ENCODE measurements at places on chromosomes 2 and 18. TPM values are rescaled to one million over a fixed set of nuclear protein-coding genes. Genes with fewer than 3 reads are reported as not detected.
A peak's percentile ranks its signal among the peaks of the same experiment; 100 is the strongest.

FMNL2 gene
- total RNA-seq = 19.6 TPM

GRCh38 chr2:201907563-201907881 lies 101.2 kb downstream of the CDK15 start:
- no peaks in the 10 kb centered on the region for H3K27me3 ChIP-seq
- H3K27ac ChIP-seq = no peak overlapping the region
- H3K4me1 ChIP-seq = peaks cover 28% of the 10 kb centered on the region
- no peak for DNase-seq
- H3K36me3 ChIP-seq = no peaks in the 10 kb centered on the region

DNA sequence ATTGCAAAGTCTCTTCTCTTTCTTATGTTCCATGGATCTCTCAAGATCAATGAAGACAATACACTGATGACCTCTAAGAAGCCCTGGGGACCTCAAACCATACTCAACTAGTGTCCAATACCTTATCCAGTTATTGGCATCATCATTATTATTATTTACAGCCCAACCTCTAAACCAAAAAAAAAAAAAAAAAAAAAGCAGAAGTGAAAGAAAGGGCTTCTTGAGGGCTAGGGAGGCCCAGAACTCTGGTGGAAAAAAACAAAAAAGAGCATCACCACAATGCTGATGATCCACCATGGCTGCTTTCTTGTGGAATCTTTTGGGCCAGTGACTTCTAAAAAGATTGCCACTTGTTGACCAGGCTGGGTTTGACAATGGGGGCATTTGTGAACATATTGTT lies 324.9 kb downstream of the LPIN1 start:
- no peaks in the 10 kb centered on the region for H3K36me3 ChIP-seq
- H3K27ac ChIP-seq = no peak overlapping the region
- DNase-seq = no peak
- no peaks in the 10 kb centered on the region for H3K27me3 ChIP-seq

- H3K27ac ChIP-seq = peak overlapping the region; percentile 69
- H3K36me3 ChIP-seq = no peaks in the 10 kb centered on the region
- H3K4me3 ChIP-seq = peak overlapping the region; percentile 56
- H3K27me3 ChIP-seq = no peaks in the 10 kb centered on the region
Observed at GRCh38 chr2:43634604-43635306, 2.3 kb upstream of the PLEKHH2 start.

SCYGR2 gene
- not detected for total RNA-seq

GRCh38 chr2:69033461-69034095 lies 20.6 kb downstream of the ANTXR1 start:
- peak overlapping the region; percentile 35 for H3K27ac ChIP-seq
- H3K4me3 ChIP-seq = no peak overlapping the region
- no peaks in the 10 kb centered on the region for H3K36me3 ChIP-seq
- DNase-seq = peak; percentile 66
- H3K4me1 ChIP-seq = peaks cover 35% of the 10 kb centered on the region
- no peaks in the 10 kb centered on the region for H3K27me3 ChIP-seq

GRCh38 chr2:100870652-100871531 lies 51.0 kb downstream of the NPAS2 start:
- DNase-seq = peak; percentile 21
- peaks cover 8% of the 10 kb centered on the region for H3K4me1 ChIP-seq
- H3K36me3 ChIP-seq = no peaks in the 10 kb centered on the region
- no peak overlapping the region for H3K4me3 ChIP-seq
- H3K27me3 ChIP-seq = no peaks in the 10 kb centered on the region

GRCh38 chr2:74763962-74764428 lies 69.9 kb upstream of the HK2 start:
- peaks cover 20% of the 10 kb centered on the region for H3K4me1 ChIP-seq
- H3K36me3 ChIP-seq = no peaks in the 10 kb centered on the region
- no peak overlapping the region for H3K4me3 ChIP-seq
- DNase-seq = no peak
- no peak overlapping the region for H3K27ac ChIP-seq
- no peaks in the 10 kb centered on the region for H3K27me3 ChIP-seq

DNA sequence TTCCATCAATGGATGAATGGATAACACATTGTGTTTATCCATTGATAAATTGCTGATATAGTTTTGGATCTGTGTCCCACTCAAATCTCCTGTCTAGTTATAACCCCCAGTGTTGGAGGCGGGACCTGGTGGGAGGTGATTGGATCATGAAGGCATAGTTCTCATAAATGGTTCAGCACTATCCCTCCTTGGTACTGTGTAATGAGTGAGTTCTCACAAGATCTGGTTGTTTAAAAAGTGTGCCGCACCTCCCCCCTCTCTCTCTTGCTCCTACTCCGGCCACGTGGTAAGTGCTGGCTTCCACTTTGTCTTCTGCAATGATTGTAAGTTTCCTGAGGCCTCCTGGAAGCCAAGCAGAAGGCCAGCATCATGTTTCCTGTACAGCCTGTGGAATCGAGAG lies 23.9 kb upstream of the SPATA3 start:
- H3K27me3 ChIP-seq = peaks cover 3% of the 10 kb centered on the region
- DNase-seq = no peak
- H3K36me3 ChIP-seq = no peaks in the 10 kb centered on the region
- no peak overlapping the region for H3K4me3 ChIP-seq
- H3K4me1 ChIP-seq = no peaks in the 10 kb centered on the region

CRYGC gene
- not detected for total RNA-seq

ZFP36L2 gene
- 13.8 TPM for total RNA-seq

DNA sequence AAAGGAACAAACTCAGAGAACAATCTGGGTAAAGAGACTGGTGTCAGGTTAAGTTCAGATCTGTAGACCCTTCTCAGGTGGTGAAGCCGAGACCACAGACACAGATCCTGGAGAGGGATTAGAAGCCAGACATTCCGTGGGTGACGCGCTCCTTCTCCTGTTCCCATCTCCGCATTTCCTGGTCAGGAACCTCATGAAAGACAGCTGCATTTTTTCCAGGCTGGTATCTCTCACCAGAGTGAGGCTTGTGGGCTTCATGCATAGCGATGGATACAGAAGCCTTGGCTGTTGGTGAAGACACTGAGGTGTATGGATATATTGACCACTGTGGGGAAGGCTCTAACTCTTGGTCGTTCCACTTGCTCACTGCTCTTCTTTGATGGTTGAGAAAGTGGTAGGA lies 152.6 kb downstream of the FAM210A start:
- peaks cover 18% of the 10 kb centered on the region for H3K27me3 ChIP-seq
- H3K4me1 ChIP-seq = peaks cover 5% of the 10 kb centered on the region
- no peak overlapping the region for H3K27ac ChIP-seq
- H3K4me3 ChIP-seq = no peak overlapping the region
- H3K36me3 ChIP-seq = no peaks in the 10 kb centered on the region
- DNase-seq = no peak
